ENCODE measurements at places on chromosomes 5 and 9. TPM values are rescaled to one million over a fixed set of nuclear protein-coding genes. Genes with fewer than 3 reads are reported as not detected.

Gene LCN10
- total RNA-seq = 1.6 TPM

DNA sequence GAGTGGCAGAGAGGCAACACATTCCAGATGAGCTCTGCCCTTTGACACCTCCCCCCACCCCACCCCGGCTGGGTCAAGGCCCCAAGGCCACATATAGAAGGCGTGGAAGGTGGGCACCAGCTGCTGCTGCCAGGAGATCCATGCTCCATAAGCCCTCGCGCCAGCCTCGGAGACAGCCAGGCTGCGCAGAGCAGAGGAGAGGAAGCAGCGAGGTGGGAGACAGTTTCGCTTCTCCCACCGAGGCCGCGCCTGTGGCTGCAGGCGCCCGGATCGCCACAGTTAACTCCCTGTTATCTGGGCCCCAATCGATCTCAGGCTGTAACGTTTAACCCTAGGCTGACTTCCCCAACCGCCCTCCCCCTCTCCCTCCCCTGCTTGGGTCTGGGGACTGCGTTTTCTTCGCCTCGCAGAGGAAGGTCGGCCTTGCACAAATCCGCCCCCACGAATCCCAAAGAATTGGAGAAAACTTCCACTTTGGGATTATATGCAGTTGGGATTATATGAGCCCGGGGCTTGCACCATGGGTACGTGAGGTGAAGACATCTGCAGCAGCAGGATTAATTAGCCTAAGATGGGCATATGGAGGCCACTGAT lies 1.1 kb upstream of the CXXC5 start:
- DNase-seq = peak; percentile 77

Gene SHROOM1
- 11.5 TPM for total RNA-seq

DNA sequence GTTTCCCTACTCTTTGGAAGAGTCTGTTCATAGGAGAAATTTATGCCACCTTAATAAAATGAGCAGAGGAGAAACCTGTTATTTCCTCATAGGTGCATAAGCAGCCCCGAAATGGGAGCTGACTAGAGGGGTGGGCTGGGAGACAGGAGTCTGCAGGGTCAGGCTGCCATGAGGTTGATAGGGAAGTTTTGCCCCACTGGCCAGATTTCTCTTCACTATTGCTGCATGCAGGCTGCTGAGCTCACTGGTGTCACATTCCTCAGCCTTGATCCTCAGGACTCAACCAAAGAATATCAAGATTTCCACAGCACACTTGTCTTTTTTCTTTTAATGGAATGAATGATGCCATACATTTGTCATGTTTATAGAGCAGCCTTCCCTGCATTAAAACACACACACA lies 60.7 kb downstream of the BHMT start:
- no peak for DNase-seq

- no peak for DNase-seq
Measured at GRCh38 chr9:130992682-130993032, 16.3 kb upstream of the LAMC3 start.

GRCh38 chr9:36328798-36329411 lies 70.7 kb upstream of the GNE start:
- DNase-seq = peak; percentile 34

DNA sequence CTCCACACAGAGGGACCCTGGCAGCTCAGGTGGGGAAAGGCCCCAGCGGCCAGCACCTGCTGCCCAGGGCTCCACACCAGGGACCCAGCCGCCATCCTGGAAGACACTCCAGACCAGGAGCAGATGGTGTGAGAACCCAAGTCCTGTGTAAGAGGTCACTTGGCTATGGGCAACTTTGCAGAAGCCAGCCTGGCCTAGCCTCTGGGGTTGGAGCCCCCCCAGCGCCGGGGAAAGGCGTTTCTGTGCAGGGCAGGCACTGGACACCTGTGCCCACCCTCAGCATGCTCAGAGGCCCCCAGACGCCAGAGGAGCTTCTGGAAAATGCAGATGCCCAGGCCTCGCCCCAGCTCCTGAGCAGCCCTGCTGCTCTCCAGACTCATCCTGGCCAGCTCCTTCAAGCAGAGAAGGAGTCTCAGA lies 34.0 kb downstream of the RASGEF1C start:
- DNase-seq = no peak

Gene PCDHAC1
- 2.0 TPM for total RNA-seq

Gene CSF1R
- total RNA-seq = 10.4 TPM

Gene AGXT2
- not detected for total RNA-seq

DNA sequence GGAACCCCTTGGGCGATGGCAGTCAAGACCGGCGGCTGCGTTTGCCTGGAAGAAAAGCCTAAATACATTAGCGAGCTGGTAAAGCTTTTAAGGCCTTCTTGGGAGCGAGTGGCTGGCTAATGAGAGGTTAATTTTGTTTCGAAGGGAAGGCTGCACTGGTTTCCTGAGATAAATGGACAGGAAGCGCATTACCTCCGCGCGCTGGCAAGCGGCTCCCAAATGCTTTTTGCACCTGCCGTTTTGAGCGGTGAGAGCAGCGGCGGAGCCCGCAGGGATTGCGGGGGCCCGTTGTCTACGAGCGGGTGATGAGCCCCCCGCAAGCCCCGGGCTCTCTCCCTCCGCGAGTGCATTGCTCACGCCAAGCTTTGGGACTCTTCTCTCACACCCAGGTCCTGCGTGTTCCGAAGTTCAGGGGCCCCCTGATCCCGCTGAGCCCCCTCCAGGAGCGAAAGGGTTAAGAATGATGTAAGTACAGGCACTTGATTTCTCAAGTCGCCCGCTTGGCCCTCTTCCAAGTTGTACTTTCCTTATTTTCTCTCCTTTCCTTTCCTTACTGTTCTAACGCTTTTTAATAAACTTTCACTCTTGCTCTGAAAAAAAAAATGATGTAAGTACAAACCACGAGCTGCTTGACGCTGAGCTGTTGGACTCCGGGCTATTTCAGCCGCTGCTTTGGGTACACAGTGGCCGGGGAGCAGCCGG lies 3.1 kb upstream of the RGMB start:
- DNase-seq = peak; percentile 30

DNA sequence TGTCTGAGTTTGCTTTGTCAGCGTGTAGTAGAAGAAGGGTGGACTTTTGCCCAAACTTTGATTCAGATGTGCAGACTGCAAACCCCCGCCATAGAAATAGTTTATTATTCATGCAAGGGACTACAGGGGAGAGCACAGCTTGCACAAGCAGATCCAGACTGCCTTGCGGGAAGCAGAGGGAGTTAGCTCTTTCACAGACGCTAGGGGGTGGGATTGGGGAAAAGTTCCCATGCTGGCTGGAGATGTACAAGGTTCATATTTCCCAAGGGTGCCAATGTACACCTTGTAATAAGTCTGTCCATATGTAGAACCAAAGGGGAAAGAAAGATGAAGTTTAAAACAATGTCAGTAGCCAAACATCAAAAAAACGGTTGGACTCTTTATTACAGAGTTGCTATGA lies 749.7 kb upstream of the COX7C start:
- no peak for DNase-seq

- no peak for DNase-seq
Measured at GRCh38 chr5:180869587-180869986, 8.5 kb upstream of the ZFP62 start.

GRCh38 chr5:139789116-139789844 lies 6.3 kb upstream of the PSD2 start:
- no peak for DNase-seq

Gene ERAP2
- 5.0 TPM for total RNA-seq

Gene IQGAP2
- 32.1 TPM for total RNA-seq

DNA sequence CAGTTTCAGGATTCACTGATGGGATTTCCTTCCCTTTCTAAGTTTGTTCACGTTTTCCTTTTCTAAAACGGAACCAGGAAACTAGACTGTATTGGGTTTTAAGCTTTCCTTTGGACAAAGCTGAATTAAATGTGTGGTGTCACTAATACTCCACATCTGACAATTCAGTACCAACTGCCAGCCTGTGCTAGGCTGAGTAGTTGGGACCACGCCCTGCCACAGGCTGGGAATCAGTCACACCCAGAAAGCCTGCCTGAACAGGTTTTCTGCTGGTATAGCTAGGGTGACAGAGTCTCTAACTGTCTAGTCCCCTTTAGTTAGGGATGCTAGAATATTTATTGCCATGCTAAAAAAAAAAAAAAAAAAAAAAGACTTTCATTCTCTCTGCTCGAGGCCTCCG lies 15.6 kb downstream of the SPACA9 start:
- no peak for DNase-seq

Gene RASEF
- total RNA-seq = 27.3 TPM

- no peak for DNase-seq
Measured at GRCh38 chr9:136719195-136719880, 7.0 kb downstream of the DIPK1B start.

Gene CXCL14
- 0.93 TPM for total RNA-seq

GRCh38 chr9:101791533-101791932 lies 53.1 kb upstream of the GRIN3A start:
- no peak for DNase-seq

DNA sequence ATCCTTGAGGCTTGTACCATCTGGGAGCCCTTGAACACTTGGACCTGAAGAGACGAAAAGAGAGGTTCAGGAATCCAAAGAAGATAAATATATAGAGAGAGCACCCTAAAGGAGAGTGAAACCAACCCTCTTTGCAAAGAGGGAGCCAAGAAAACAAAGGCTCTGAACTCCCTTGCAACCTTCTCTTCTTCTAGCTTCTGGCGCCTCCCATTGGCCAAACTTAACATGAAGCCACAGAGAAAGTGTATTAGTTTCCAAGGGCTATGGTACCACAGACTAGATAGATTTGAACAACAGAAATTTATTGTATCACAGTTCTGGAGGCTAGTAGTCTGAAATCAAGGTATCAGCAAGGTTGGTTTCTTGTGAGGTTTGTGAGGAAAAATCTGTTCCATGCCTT lies 175.1 kb downstream of the HCN1 start:
- DNase-seq = peak; percentile 38

- no peak for DNase-seq
Measured at GRCh38 chr9:14824481-14824880, 85.7 kb downstream of the FREM1 start.

- no peak for DNase-seq
Measured at GRCh38 chr5:39501397-39501796, 76.6 kb upstream of the DAB2 start.

- no peak for DNase-seq
Measured at GRCh38 chr5:24389968-24390367, 254.8 kb downstream of the CDH10 start.

- DNase-seq = no peak
Measured at GRCh38 chr5:127805448-127805847, 102.3 kb downstream of the CCDC192 start.

Gene SLC34A1
- not detected for total RNA-seq

DNA sequence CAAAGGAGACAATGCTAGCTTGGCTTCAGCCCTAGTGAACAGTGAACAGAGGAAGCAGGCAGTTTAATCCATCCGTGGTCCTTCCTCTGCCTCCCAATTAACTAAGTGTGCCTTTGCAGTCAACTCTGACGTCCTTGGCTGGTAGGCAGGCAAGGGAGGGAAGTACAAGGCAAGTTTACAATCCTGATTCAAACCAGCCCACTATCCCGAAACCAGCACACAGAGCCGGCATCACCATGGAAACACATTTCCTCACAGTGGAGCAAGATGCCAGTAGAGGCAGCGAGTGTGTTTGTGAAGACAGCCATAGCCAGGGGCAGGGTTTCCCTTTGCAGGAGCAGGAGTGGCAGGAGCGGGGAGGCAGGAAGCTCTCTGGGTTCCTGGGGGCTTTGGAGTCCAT lies 73.9 kb downstream of the GOLPH3 start:
- no peak for DNase-seq

GRCh38 chr9:35516479-35516878 lies 26.6 kb downstream of the RUSC2 start:
- no peak for DNase-seq

Gene VCAN
- total RNA-seq = 69.4 TPM

DNA sequence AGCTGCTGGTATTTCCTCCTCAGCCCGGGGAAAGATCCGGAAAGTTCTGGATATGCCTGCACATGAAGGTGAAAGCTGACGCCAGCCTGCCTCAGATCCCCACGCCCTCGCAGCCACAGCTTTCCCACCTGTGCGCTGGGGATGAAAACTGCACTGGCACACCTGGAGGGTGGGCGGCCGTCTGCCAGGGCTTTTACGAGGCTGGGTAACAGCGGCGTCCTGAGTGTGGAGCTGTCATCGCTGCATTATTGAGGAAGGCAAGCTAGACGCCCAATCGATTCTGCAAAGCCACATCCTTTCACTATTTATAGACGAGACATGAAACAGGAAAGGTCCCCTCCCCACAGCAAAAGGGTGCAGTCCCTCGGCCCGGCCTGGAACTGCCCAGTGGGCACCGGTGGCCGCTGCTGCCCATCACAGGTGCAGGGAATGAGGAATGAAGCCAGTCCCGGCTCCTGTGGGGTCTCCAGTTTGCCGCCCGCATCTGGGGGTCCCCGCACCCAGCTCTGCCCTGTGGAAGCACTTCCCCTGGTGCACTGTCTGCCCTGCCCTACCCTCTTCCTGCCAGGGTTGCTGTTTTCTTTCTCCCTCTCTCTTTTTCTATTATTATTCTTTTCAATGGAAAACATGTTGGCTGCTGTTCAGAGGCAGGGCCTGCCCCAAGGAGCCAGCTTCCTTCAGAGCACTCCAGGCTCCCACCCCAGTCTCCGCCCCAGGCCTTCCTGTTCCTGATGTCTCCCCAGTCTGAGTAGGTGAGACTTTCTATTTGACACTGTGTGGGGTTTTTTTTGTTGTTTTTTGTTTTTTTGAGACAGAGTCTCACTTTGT lies 7.0 kb downstream of the NOTCH1 start:
- DNase-seq = no peak

DNA sequence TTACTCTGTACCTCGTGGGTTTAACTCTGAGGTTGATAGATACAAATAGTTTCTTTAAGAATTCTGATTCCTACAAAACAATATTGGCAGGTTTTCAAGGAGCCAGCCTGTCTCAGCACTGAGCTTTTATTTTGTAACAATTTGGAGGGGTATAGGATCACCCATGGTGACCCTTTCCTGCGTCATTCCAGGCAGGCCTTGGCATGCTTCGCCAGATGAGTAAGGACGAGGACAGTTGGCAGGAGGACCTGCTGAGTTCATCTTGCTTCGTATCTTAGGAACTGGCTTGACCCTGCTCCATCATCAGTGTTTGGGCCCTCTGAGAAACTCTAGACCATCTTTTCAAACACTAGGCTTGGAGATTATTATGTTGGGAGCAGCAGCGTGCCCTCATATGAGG lies 17.9 kb downstream of the ZNF462 start:
- no peak for DNase-seq

Gene CYSRT1
- 0.32 TPM for total RNA-seq

- DNase-seq = peak; percentile 94
Measured at GRCh38 chr5:177086654-177087397, at the start of gene FGFR4. Gene FGFR4, plus strand, starts transcription at chr5:177086915. Its CDS starts 2,688 bp downstream, at chr5:177089603.

- no peak for DNase-seq
Measured at GRCh38 chr9:124513376-124513994, 6.3 kb upstream of the NR5A1 start.

DNA sequence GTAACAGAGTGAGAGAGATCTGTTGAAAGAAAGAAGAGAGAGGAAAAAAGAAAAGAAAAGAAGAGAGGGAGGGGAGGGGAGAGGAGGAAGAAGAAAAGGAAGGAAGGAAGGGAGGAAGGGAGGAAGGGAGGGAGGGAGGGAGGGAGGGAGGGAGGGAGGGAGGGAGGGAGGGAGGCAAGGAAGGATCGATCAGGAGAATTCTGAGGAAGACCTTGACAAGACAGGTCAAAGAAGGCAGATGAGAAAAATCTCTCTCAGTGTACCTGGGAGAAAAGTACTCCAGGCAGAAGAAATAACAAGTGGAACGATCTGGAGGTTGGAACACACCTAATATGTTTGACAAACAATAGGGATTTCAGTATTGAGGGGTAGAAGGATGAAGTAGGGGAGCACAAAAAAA lies 64.6 kb upstream of the SUSD1 start:
- DNase-seq = no peak

GRCh38 chr9:121122246-121123032 lies 47.7 kb downstream of the CNTRL start:
- DNase-seq = no peak

Gene MAMDC4
- 13.3 TPM for total RNA-seq
